ENCODE measurements at places on chromosomes 1 and 21.

DNA sequence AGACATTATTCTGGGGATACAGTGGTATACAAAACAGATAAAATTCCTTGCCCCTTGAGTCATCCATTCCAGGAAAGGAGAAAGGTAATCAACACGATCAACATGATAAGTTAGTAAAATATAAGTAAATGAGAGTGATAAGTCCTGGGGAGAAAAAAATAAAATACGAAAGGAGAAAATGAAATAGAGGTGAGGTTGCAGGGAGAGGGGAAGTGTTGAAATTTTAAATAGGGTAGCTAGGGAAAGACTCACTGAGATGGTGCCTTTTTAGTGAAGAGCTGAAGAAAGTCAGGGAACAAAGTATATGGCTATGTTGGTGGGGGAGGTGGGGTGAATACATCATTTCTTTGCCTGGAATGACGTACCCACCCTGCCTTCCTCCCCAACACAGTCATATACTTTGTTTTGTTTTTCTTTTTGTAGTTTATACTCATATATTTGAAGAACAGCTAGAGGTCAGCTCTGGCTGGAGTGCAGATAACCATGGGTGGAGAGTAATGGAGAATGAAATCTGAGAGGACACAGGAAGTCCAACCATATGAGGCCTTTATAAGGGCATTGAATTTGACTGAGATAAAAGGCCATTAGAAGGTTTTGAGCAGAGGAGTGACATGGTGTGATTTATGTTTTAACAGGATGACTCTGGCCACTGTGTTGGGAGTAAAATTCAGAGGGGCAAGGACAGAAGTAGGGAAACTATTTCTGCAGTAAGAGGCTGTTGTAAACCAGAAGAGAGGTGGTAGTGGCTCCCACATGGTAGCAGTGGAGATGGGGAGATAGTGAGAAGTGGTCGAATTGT lies 54.8 kb downstream of the OSBPL9 start:
- DNase-seq: peak; percentile 46

GRCh38 chr1:225766967-225767633 lies 10.5 kb upstream of the SRP9 start:
- DNase-seq: peak; percentile 91

- DNase-seq: no peak
Observed at GRCh38 chr1:20224546-20224945, 38.2 kb upstream of the PLA2G2C start.

GRCh38 chr21:45405271-45405818 lies 380 bp downstream of the COL18A1 start:
- DNase-seq: no peak

DNA sequence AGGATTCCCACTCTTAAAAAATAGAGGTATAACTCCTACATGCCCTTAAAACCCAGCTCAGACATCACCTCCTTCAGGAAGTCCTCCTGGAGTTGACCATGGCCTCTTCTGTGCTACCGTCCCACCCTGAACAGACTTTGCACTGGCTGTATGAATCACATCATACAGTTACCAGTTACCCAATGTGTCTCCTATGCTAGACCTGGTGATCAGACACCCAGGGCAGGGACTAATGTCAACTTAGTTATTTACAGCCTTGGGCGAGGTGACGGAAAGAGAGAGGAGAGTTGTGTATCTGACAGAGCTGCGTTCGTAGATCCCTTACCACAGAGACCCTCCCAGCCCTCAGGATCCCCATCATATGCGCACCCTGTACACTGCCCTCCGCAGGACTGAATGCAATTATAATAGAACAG lies 72.7 kb downstream of the SLC66A1 start:
- no peak for DNase-seq

- peak; percentile 80 for DNase-seq
Observed at GRCh38 chr1:70504176-70504820, 93.2 kb downstream of the CTH start.

DNA sequence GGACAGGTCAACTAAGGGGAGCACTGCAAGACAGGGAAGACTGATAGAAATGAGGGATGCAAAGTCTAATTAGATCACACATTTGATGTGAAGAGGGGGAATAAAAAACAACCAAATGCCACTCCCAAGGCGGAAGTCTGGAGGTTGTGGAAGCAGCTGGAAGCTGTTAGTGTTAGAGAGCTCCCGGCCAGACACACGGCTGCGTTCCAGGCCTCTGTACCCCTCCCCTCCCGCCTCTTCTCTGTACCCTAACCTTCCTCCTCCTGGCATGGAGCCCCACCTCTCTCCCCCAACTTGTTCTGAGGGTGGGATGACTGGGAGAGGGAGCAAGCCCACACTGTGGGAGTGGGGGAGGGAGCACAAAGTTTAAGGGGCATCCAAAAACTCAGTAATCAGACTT lies 67.0 kb downstream of the PLEKHA6 start:
- peak; percentile 75 for DNase-seq

DNA sequence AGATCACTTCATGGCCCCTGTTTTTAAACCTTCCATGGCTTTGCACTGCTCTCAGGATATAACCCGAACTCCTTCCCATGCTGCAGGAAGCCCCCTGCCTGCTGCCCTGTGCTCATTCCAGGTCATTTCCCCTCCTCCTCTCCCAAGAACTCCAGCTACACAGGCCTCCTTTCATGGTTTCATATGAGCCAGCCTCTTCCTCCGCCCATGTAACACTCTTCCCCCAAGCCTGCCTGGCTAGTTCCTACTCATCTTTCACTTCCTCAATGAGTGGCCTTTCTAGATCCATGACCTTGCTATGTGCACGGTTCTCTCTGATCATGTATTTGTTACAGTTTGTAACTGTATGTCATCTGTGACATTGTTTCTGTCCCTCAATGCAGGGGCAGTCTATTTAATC lies 3.1 kb upstream of the NCF2 start:
- no peak for DNase-seq

DNA sequence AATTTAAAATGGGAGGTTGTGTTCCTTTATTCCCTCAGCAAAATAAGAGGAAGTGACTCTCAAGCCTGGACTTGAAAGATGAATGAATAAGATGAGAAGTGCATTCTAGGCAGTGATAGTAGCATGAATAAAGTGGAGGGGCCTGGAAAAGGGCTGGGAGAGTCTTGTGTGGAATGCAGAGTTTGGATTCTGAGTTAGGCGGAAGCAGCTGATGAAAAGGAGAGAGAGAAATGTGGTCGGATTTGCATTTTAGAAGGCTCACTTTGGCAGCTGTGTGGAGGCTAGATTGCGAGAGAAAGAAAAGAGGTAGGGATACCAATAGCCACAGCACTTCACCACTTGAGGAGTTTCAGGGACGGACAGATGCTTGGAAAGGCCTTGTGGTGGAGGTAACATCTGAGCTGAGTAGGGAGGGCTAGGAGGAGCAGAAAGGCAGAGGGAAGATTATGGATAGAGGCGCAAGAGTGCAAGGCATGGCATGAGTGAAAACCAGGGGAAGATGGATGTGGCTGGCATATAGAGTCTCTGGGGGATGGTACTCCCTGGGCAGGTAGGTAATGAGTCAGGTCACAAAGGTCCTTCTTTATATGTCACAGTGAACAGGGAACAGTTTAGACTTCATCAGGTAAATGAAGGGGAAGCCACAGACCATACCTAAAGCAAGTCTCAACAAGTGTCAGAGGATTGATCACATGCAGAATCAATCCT lies 59.6 kb downstream of the ST3GAL3 start:
- DNase-seq: peak; percentile 68

- no peak for DNase-seq
Observed at GRCh38 chr1:2014741-2015735, 4.1 kb upstream of the GABRD start.

DNA sequence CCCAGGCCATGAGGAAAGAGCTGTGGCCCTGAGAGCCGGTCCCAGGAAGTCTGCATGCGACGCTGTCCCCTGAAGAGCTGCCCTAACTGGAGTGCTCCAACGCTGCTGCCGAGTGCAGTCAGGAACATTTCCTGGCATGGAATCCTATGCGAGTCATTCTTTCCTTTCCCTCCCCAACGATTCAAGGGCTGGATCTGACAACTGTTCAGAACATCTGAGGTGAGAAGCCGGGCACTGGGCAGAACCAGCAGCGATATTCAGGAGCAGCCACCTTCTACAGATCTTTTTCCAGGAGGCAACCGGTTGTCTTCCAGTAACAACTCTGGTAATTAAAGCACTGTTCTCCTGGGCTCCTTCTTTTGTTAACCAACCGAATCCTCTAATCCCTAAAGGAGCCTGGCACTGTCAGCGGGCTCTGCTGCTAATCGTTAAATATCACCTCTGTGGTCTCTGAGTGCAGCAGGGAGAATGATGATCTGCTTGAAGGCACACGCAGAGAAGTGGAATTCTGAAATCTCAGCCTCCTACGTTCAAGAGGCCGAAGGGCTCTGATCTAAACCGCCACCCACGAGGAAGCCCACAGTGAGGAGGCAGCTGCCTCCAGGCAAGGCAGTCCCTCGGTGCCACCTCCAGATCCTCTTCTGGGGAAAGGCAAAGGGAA lies 55.8 kb downstream of the SLC45A1 start:
- peak; percentile 85 for DNase-seq

DNA sequence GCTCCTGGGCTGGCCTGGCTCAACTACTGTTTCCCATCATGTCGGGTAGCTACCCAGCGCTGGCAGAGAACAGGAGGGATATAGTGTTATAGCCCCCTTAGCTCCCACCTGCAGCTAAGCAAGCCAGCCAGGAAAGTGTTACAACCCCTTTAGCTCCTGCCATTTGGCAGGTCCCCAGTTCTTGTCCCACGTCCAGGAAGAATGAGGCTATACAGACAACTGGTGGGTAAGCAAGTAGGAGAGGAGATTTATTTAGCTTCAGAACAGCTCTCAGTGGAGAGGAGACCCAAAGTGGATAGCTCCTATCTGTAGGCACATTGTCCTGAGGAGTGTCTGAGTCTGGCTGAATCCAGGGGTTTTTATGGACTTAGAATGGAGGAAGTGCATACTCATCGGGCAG lies 741.1 kb upstream of the B3GALT2 start:
- DNase-seq: no peak

DNA sequence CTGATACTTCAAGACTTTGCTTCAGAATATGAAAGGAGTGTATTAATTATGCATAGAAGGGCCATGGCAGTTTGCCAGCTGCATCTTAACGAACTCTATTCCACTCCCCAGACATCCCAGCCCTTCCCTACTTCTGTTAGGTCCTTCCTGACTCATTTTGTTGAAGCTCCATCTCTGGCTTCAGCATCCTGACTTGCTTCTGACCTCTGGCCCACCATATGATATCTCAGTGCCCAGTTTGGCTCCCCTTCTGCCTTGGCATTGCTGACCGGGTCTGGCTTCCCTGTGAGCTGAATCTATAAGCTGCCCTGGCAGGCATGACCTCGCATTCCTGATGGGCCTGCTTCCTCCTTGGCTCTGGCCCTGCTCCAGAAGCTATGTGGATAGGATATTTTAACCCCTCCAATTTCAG lies 27.6 kb upstream of the ARHGAP29 start:
- DNase-seq: no peak

DNA sequence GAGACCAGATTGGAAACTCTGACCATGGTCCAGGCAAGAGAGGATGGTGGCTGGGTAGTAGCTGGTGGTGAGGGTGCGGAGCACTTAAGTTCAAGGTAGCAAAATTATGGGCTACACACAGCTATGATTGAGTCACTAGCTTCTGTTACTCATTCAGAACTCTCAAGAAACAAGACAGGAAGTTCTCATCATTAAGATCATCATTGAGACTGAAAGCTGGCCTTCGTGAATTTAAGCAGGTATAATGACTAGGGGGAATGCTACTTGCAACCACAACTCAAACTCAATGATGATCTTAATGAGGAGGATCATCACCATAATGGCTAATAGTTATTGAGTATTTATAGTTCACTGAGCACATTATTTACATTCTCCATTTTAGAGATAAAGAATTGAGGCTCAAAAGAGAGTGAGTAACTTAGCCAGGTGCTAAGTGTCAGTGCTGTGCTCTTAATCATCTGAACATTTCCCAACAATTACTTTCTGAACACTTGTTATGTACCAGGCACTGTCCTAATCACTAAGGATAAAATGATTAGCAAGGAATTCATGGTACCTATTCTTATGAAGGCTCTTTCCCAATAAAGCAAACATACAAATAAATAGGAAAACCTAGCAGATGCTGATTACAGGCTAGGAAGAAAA lies 286.3 kb upstream of the C1orf105 start:
- DNase-seq: no peak

GRCh38 chr1:207959141-207959825 lies 48.4 kb upstream of the CD34 start:
- DNase-seq: peak; percentile 63

DNA sequence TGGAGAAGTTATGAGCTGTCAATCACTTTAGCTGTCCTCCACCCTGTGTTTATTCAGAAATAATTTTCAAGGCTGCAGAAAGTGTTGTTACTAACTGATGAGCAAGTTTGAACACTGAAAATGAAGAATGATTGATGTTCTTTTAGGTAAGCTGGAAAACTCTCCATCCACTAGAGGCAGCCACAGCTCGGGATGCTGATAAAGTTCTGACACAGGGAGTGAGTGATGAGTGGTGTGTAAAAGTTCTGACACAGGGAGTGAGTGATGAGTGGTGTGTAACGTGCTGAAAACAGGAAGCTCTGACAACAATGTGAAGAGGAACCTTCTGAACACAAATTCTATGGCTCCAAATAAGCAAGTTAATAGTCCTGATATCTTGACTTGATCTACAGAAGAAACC lies 197.5 kb upstream of the PTBP2 start:
- DNase-seq: no peak

DNA sequence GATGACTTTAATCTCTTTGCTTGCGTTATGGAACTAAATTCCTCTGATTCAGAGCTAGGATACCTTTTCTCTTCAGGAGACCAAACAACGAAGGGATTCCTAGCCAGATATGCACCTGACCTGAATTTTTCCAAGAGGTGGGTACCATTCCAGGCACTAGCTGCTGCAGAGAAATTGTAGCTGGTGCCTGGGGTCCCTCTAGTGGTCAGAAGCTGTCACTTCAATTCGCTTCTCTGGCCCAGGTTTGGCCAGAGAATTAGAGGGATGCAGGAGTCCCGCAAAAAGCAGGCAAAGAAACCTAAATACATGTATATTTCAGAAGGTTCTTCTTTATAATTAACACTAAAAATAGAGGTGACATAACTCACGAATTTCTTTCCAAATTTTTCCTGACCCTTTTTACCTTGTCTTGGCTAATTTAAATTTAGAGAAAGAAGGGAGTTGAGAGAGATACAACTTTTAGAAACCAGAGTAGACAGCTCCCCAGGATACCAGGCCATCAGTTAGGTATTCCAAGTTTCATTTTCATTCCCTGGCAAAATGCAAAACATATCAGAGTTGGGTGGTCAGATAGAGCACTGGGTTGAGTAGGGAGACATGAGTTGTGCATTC lies 9.6 kb downstream of the ACKR1 start:
- DNase-seq: no peak

GRCh38 chr1:100710906-100711682 lies 8.4 kb upstream of the VCAM1 start:
- DNase-seq: no peak

- no peak for DNase-seq
Observed at GRCh38 chr1:119660253-119661083, 12.4 kb upstream of the ZNF697 start.

GRCh38 chr1:58898739-58899586 lies 115.1 kb upstream of the JUN start:
- DNase-seq: peak; percentile 94

- DNase-seq: peak; percentile 24
Observed at GRCh38 chr1:160862203-160863060, at the start of gene CD244. Gene CD244, minus strand, starts transcription at chr1:160862887. Its CDS starts 210 bp downstream, at chr1:160862677.

- DNase-seq: no peak
Observed at GRCh38 chr1:110928191-110928590, 35.5 kb downstream of the LRIF1 start.

GRCh38 chr1:245188403-245188802 lies 33.6 kb downstream of the KIF26B start:
- no peak for DNase-seq

GRCh38 chr1:236786453-236786852 lies 8.6 kb upstream of the MTR start:
- DNase-seq: no peak

Data from umbilical cord (tissue), 2 donors.